Foreskin keratinocyte (primary cell): ENCODE measurements at places on chromosomes 6 and 20. TPM values are rescaled to one million over a fixed set of nuclear protein-coding genes. Genes with fewer than 3 reads are reported as not detected.

The ZC2HC1B gene
- total RNA-seq: not detected in 2 replicates

The DLK2 gene
- total RNA-seq: 22.9 and 28.4 TPM in 2 replicates

The ADGRF1 gene
- total RNA-seq: 17.1 and 18.2 TPM in 2 replicates

The PHACTR3 gene
- total RNA-seq: 28.3 and 34.0 TPM in 2 replicates

The OXT gene
- not detected in 2 replicates for total RNA-seq

The ADRM1 gene
- total RNA-seq: 176 and 180 TPM in 2 replicates

The YIPF3 gene
- 69.2 and 83.9 TPM in 2 replicates for total RNA-seq

- DNase-seq: no peak
Observed at GRCh38 chr6:43786664-43787329, 16.8 kb downstream of the VEGFA start.

DNA sequence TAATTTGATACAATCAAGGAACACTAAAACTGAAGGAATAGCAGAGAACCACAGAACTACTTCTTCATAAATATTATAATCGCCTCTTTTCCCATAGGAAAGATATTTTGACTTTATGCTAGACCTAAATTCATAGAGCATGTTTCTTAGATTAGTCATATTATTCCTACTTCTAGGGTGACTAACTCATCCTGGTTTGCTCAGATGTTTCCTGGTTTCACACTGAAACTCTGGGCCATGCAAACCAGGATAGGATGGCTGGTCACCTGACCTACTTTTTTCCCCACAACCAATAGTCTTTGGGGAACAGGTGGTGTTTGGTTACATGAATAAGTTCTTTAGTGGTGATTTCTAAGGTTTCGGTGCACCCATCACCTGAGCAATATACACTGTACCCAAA is 42.8 kb downstream of the MMS22L start:
- peak; percentile 67 for DNase-seq

DNA sequence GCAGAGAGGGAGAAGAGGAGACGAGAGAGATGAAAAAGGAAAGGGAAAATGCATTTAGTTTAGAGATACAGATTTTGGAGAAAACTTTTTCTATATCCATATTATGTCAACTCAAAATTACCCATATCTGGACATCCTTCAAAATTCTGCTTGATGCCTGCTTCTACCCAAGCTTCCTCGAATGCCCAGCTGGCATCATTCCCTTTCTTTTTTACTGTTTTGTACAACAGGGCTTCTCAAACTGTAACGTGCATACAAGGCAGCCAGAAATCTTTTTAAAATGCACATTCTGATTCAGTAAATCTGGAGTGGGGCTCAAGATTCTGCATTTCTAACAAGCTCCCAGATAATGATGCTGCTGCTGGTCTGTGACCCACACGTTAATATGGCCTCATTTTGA is 462.8 kb upstream of the CHD6 start:
- no peak for DNase-seq

DNA sequence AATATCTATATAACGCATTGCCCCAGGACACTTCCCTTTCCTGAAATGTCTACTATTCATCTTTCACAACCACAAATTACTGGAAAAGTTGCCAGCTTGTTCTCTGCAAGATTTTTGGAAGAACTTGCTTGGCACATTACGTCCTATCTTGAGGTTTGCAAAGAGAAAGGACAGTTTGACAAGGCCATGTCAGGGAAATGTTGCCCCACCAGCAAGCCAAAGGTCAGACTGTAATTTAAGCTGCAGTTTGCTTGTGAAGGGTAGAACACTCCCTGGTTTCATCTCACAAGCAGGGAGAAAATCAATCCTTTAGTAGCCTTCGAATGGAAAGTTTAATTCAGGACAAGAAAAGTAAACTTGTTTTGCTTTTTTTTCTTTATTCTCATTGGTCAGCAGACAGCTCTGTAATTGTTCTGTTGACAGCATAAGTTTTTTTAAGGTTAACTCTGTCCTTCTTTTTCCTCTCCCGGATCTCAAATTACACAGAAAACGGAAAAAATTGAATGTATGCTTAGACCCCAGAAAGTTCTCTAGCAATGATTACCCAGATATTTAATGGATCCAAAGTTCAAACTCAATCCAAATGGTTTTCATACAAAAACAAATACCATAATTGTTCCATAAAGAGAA is 541.8 kb upstream of the NRSN1 start:
- DNase-seq: peak; percentile 30

- DNase-seq: peak; percentile 15
Observed at GRCh38 chr6:132814716-132815570, 574 bp downstream of the RPS12 start.

GRCh38 chr6:41600499-41601247 is 37.6 kb upstream of the MDFI start:
- no peak for DNase-seq

GRCh38 chr6:25612666-25613065 is 39.3 kb upstream of the SCGN start:
- no peak for DNase-seq

GRCh38 chr6:13226071-13226470 is 102.3 kb downstream of the TBC1D7 start:
- no peak for DNase-seq

DNA sequence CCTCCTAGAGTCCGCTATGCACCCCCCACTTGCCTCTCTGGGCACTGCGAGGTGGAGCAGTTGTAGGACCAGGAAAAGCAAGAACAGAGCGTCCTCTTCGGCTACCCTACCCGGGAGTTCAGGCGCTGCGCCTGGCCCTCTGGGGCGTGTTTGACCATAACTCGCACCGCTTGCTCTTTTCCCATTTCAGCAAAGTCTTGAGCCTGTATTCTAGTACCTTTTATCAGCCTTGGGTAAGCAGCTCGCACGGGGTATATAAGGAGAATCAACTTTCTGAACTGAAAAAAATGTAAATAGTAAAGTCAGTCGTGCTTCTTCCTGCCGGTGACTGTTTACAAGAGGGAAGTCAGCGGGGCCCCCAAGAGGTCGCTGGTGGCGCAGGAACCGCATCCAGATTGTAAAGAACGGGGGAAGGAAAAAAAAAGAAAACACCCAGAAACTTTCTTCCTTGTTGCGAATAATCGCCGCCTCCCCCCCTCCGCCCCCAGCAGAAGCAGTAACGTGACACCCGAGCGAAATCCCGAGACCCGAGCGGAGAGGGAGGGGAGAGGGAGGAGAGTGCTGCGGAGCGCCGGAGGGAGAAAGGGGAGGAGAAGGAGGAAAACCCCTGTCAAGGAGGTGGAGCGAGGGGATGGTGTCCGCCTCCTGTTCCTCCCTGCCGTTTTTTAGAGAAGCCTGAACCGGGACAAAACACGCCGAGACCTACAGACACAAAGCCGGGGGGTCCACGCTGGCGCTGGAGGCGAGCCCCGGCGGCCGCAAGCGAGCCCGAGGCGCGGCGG is at the start of gene UST:
UST (plus strand) TSS at position 668 of the 782 bp plus-strand sequence. CDS start 401 bp downstream, outside the sequence.
- DNase-seq: peak; percentile 86

DNA sequence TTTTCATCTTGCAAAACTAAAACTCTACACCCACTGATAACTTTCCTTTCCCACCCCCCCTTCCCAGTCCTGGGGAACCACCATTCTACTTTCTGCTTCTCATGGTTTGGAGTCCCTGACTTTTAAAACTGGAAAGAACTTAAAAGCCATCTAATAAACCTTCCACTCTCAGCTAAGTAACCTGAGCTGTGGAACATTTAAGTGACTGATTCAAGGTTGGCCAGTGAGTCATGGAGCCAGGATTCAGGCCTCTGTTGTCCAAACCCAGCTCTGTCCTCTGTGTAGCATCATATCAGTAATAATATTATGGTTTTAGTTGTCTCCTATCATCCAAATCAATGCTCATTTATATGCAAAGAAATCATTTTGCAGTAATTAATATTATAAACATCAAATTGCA is 176.0 kb upstream of the NT5E start:
- no peak for DNase-seq

DNA sequence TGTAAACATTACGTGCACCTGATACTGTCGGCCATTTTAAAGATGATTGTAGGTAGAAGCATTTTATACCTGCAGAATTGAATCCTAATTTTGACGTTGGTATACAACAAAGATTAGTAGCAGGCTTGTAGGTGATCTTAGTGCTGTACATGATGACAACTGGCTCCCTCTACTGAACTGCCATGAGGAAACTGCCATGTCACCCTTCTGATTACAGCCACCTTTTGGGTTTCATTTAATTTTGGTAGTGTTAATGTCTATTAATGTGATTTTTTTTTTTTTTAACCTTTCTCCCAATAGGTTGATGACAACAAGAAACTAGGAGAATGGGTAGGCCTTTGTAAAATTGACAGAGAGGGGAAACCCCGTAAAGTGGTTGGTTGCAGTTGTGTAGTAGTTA is 2.3 kb downstream of the RPS12 start:
- DNase-seq: no peak

DNA sequence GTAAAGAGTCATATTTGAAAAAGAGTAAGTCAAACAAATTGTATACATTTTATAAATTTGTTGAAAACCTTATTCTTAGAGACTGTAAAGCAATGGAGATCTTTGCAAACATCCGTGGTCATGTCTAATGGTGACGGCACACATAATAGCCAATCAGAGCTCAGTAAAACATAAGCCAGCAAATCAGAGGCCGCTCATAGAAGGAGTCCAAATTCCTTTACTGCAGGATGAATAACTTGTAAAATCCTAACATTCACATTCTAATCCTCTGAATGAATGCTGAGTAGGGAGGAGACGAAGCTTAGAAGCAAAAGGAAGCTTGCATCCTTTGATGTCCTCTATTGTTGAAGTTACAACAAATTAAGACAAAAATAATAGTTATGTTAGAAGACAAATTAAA is 401.7 kb downstream of the PRKN start:
- no peak for DNase-seq

GRCh38 chr20:59560588-59561227 is 43.6 kb upstream of the PHACTR3 start:
- DNase-seq: no peak

- DNase-seq: no peak
Observed at GRCh38 chr6:162854734-162855191, 127.0 kb downstream of the PACRG start.

DNA sequence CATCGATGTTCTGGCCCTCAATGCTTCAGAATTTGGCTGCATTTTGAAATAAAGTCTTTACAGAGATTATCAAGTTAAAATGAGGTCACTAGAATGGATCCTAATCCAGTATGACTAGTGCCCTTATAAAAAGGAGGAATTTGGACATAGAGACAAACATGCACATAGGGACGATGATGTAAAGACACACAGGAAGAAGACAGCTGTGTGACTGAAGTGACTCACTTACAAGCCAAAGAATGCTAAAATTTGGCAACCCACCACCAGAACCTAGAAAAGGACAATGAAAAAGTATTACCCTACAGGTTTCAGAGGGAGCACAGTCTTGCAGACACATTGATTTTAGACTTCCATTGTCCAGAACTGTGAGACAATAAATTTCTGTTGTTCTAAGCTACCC is 322.8 kb upstream of the GJE1 start:
- DNase-seq: no peak

- no peak for DNase-seq
Observed at GRCh38 chr6:11983306-11983705, 28.8 kb upstream of the HIVEP1 start.

DNA sequence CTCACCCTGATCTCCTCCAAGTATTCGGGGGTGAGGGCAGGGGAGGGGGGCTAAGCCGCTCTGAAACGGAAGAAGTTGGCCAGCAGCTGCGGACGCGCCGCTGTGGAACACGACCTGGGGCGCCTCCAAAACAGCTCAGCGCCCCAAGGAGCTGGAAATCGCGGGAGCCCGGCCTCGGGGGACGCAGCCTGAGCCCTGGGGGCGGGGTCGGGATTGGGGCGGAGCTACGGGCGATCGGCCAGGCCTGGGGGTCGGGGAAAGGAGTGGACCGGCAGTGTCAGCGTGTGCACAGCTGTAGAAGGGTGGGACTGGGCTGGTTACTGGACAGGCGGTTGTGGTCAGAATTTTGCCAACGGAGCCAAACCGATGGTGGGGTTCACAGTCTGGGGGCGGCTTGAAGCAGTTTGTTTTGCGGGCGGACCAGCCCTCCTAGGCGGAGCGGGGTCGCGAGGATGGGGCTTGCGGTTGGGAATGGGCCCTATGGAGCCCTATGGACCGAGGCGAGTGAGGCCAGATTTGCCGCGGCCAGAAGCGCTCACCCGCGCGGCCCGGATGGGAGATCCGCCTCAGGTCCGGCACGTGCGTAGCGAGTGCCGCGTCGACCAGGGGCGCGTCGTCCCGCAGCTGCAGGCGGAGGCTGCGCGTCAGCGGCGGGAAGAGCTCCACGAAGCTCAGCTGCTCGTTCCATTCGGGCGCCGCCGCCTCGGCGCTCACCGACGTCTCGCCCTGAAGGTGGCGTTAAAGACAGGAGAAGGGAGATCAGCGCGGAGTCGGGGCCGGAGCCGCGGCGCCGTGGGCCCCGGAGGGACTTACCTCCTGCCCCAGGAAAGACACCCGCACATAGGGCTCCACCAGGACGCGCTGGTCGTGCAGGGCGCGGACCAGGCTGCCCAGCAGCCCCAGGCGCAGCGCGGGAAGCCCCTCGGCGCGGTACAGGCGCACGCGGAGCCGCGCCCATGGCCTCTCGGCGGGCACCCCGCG is 14.3 kb upstream of the SPAG4 start:
- DNase-seq: peak; percentile 53

DNA sequence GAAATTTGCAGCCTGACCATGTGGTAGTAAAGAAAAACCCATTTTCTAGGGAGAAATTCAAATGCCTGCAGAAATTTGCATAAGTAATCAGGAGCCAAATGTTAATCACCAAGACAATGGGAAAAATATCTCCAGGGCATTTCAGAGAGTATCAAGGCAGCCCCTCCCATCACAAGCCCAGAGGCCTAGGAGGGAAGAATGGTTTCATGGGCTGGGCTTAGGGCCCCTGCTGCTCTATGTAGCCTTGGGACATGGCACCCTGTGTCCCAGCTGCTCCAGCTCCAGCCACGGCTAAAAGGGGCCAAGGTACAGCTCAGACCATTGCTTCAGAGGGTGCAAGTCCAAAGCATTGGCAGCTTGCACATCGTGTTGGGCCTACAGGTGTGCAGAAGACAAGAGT is 117.2 kb upstream of the RALGAPA2 start:
- DNase-seq: no peak

- DNase-seq: peak; percentile 16
Observed at GRCh38 chr20:52410182-52410647, 218.6 kb upstream of the ZFP64 start.

GRCh38 chr20:54026295-54027064 is 43.9 kb downstream of the BCAS1 start:
- peak; percentile 35 for DNase-seq

DNA sequence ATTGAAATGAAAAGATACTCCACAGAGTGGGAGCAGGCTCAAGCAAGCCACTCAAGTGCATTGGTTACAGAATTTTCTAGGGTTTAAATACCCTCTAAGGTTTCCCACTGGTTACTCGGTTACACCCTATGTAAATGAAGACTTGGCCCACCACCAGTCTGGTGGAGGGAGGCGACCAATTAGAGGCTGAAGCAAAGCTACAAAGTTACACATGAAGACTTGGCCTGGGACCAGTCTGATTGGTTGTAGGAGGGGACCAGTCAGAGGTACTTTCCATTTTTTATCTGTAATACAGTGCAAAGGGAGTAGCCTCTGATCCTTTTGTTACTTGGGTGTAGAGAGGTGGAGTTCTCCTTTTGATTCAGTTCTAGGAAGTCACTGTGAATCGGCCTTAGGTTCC is 7.6 kb downstream of the SRSF12 start:
- DNase-seq: no peak

- DNase-seq: no peak
Observed at GRCh38 chr6:110671447-110671846, 143.8 kb downstream of the CDK19 start.
